ENCODE measurements at places on chromosomes 2 and 18.

GRCh38 chr2:186950694-186951093 is 101.7 kb upstream of the ZSWIM2 start:
- no peak for DNase-seq

GRCh38 chr2:235543851-235544688 is 50.2 kb downstream of the AGAP1 start:
- DNase-seq, result no peak

DNA sequence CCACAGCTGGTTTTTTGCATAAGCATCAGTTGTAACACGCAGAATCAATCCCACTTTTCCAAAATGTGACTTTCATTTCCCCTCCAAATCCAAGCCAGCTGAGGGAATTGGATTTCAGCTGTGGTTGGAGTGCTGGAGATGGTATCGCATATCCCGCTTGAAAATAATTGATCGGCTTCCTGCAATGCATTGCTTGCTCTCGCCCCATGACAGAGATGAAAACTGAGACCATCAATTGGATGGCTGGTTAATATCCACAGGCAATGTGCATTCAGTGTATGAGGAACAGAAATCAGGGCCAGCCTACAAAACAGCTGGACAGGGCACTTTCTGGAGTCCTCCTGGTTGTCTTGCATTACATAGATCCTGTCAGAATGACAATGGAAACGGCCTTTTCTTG is 135.3 kb downstream of the MAIP1 start:
- DNase-seq, result no peak

- no peak for DNase-seq
These were observed 124.3 kb upstream of the SLC39A10 start for GRCh38 chr2:195532628-195533271.

DNA sequence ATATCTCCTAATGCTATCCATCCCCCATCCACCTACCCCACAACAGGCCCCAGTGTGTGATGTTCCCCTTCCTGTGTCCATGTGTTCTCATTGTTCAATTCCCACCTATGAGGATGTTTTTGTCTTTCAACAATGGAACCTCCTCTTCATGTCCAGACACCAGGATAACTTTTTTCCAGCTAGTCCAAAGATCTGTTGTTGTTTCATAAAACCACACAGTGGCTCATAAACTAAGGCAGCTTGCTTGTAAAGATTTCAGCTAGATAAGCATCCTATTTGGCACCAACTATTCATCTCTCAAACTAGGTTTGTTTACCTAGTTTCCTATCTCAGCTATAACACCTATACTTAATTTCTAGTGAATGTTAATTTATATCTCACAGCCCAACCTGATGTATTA is 937.7 kb downstream of the TRIB2 start:
- no peak for DNase-seq

Measured in WERI-Rb-1 (cell line).